Upper lobe of right lung (tissue), 1 donor: ENCODE measurements at places on chromosomes 4 and X. TPM values are rescaled to one million over a fixed set of nuclear protein-coding genes. Genes with fewer than 3 reads are reported as not detected.

The KIAA1210 gene
- total RNA-seq, result not detected

The CXorf49 gene
- total RNA-seq, result not detected

The TRAM1L1 gene
- 0.96 TPM for total RNA-seq

The POU4F2 gene
- total RNA-seq, result not detected

The SH3D19 gene
- total RNA-seq, result 125 TPM

The ZNF185 gene
- 16.3 TPM for total RNA-seq

The EOLA1 gene
- 15.8 TPM for total RNA-seq

GRCh38 chr4:5708449-5709206, at the start of gene EVC2:
TSS of gene EVC2 (minus strand) at chr4:5708559. CDS start at chr4:5708513, 46 bp downstream.
- DNase-seq, result peak; percentile 84

DNA sequence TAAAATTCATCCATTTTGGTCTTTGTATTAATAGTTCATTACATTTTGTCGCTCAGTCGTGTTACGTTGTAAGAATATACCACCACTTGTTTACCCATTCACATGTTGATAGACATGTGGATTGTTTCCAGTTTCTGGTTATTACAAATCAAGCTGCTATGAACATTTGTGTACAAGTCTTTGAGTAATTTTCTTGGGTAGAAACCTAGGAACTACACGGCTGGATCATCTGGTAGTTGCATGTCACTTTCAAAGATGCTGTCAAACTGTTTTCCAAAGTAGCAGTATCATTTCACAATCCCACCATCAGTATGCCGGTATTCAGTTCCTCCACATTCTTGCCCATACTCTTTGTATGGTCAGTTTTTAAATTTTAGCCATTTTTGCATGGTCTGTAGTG, 98.0 kb downstream of the GASK1B start:
- no peak for DNase-seq

GRCh38 chr4:145183023-145183422, 2.6 kb upstream of the OTUD4 start:
- no peak for DNase-seq

DNA sequence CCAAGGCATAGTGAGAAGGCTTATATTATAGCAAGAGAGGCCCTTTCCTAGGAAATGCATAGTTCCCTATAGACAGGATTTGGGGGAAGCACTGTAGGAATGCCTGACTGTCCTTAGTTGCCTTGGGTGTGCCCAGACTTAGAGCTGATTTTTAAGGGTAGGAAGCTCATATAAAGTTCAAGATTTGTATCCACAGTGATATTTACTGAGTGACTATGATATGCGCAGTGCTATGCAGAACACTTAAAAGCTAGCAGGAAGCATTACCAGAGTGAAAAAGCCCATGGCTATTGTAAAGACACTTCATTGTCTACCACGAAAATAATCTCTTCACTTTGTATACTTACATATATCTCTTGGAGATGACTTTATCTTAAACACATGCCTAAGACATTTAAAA, 50.1 kb upstream of the IL13RA1 start:
- DNase-seq, result no peak

DNA sequence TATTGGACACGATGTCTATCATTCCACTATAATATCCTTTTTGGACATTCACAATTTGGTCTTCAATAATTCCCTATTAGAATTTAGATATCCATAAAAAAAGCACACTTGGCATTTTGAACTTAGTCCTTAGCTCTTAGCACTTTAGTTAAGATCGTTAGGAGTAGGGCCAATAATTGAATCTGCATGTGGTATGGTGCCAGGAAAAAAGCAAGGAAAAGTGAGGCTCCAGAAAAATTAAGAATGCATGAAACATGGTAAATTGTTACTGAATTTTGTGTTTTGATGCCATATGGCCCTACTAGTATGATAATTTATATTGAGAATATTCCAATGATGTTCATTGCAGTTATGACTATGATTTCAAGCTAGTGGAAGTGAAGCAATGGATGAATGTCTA, 53.6 kb upstream of the TEX13A start:
- no peak for DNase-seq

GRCh38 chr4:10003666-10004065, 17.6 kb downstream of the SLC2A9 start:
- no peak for DNase-seq

DNA sequence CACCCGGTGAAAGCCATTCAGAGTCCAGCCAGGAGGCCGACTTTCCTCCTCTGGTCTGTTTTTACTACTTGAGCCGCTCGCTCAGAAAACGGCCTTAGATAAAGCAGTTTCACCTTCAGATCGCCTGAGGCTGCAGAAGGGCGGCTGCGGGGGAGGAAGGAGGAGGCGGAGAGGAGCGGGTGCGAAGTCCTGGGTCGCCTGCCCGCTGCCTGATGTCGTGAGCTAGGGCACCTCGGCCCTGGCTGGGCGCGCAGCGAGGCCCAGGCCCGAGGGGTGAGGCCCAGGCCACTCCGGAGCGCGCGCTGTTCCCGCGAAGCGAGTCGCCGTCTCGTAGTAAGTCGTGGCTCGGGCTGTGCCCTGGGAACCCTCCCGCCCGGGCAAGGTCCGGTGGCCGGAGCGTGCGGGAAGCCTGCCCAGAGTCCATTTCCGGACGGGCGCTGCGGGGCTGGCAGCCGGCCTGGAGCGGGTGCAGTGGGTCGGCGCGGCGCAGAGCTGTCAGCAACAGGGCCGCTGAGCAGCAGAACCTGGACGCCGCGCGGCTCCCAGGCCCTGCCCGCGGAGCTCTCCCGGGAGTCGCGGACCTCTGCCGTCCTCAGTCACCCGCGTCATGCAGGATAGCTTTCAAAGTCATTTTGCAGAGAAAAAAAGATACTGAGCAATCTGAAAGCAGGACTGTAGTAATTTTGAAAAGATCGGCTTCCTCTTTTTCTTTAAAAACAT, 18.6 kb downstream of the TRIM2 start:
- peak; percentile 78 for DNase-seq

- DNase-seq, result no peak
Observed at GRCh38 chr4:10620935-10621488, 63.6 kb downstream of the CLNK start.

DNA sequence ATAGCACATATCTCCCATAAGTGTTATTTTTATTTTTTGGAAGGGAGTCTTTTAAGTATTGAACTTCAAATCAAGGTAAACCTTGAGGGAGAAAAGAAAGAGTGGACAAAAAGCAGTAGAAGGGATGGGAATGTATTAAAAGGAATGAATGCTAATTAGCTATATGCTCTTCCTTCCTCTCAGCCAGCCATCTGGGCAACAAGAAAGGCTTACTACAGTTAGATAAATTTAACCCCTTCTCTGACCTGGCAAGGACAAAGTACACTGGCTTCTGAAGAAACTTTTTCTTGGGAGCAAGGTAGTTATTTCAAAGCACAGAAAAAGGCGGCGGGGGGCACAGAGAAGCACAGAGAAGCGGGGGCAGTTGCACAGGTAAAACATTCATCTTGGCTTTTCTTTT, 54.6 kb downstream of the GAB1 start:
- DNase-seq, result no peak
